ENCODE measurements at places on chromosomes 7 and 10. TPM values are rescaled to one million over a fixed set of nuclear protein-coding genes. Genes with fewer than 3 reads are reported as not detected.

TLL2 gene
- not detected for total RNA-seq

DPYSL4 gene
- total RNA-seq: 10.8 TPM

DNA sequence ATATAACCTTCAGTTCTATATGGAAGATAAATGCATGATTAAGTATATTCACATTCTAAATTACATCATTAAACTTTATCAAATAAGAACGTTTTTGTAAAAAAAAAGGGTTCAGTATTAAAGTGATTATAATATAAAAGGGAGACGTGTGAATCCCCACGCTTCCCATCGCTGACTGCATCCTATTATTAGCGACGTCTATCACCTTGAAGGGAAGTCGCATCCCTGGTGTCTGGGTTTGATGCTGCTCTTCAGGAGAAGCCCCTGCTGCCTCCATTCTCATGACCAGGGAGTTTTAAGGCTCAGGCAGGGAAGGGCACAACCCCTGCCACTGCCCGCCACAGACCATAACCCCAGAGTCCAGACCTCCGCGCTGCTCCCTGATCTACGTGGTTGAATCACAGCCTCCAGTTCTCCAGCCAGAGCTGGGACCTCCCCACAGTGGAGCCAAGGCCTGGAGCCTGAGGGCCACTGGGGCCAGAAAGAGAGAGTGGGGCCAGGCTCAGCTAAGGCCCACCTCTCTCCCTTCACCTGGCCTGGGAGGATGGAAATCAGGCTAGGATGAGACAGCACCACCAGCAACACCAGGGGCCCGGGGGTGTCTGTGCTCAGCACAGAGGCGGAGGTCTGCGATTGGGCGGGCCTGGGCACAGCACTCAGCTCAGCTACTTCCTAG lies 130.6 kb downstream of the TCERG1L start:
- DNase-seq: no peak

GRCh38 chr10:129871966-129872365 lies 92.1 kb downstream of the EBF3 start:
- no peak for DNase-seq

DNA sequence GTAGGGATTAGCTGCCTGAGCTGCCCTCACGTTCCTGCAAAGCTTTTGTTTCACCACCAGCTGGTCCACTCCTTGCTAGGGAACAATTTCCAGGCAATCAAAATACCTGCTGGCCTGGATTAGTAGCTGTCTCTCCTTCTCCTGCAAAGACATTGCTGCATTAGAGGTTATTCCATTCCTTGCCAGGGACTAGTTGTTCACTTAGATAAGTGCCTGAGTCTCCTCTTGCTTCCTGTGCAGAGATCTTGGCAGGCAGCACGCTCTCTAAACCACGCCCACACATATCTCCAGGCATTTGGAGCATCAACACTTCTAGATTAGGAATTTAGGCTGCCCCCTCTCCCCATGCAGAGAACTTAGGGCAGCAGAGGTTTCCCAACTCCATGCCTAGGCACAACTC lies 150.4 kb upstream of the SMIM30 start:
- DNase-seq: no peak

DNA sequence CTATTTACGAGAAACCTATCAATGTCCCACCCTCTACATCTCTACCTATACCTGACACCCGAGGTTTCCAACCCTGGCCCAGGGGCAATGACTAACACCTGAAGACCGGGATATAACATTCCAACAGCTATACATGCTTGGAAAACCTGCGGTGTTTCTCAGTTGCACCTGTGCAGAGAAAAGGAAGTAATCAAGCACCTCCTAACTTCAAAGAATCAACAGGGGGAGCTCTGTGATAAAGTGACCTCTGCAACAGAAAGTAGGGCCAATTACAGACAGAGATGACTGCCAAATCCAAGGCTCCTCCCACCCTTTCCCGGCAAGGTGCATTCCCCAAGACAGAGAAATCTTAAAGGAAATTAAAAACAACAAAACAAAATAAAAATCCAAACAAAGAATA lies 41.3 kb downstream of the CCDC6 start:
- peak; percentile 33 for DNase-seq

- DNase-seq: no peak
These were observed 219.0 kb downstream of the CRPPA start for GRCh38 chr7:16202303-16202702.

- DNase-seq: no peak
These were observed 31.0 kb downstream of the GRM8 start for GRCh38 chr7:127221731-127222130.

- DNase-seq: no peak
These were observed 6.7 kb downstream of the KCP start for GRCh38 chr7:128903621-128904361.

DNA sequence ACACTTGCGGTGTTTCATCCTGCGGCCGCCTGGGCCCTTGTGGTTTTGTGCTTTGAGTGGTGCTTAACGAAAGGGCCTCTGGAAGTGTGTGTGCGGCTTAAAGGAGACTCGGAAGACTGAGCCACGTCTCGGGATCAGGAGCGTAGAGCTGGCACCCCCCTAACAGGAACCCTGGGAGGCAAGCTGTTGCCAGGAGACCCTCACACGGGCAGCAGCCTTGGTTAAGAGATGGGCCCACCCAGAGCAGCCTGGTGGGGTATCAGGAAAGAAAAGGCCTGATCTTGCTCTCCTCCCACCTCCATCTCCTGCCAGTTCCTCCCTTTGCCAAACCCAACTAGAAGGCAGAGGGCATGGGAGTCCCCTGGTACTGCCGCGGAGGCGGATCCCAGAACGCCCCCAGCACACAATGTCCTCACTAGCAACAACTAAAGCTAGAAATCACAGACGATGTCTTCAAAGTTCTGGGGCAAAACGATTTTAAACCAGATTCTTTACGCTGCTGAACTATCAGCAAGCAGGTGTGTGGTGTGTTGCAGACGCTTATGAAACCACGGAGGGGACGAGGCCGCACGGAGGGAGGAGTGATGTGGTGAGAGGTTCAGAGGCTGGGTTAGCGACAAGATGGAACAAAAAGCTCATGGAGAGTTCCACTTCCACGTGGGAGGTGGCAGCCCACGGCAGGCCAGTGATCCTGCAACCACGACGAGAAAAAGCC lies 67.0 kb upstream of the INPP5A start:
- peak; percentile 8 for DNase-seq

Data from activated naive CD4-positive, alpha-beta T cell treated with anti-CD3 and anti-CD28 coated beads for 36 hours (primary cell).